HL-60 (cell line): ENCODE measurements at places on chromosomes 11 and 22.

DNA sequence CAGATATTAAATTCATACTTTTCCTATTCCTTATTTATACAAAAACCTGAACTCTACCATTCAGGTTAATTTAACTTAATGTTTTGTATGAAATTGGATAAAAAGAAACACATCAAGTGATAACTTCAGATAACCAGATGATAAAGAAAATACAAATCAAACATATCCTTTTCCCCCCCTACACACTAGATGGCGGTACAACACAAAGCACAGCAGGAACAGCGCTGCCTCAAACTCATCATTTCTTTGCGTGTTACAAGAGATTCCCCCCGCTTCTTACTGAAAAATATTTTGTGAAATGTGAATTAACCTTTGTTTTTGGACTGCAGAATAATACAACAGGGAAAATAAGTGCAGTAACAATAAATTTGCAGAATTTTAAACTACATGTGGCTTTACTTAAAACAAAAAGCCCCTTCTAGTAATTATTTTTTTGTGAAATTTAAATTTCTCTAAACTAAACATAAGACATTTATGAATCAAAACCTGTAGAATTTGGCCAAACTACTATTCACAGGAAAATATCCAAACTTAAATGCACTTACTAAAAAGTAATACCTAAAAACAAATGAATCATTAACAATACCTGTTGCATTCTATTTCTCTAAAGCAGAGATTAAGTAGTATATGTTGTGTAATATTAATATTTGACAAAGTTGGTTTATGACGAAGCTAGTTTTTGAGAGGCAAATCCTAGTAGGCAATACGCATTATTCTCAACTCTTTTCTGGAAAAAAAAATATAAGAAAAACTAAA, 74.4 kb downstream of the ARHGAP32 start:
- DNase-seq, result peak; percentile 48

GRCh38 chr11:32044158-32044863, 46.6 kb upstream of the RCN1 start:
- no peak for DNase-seq

DNA sequence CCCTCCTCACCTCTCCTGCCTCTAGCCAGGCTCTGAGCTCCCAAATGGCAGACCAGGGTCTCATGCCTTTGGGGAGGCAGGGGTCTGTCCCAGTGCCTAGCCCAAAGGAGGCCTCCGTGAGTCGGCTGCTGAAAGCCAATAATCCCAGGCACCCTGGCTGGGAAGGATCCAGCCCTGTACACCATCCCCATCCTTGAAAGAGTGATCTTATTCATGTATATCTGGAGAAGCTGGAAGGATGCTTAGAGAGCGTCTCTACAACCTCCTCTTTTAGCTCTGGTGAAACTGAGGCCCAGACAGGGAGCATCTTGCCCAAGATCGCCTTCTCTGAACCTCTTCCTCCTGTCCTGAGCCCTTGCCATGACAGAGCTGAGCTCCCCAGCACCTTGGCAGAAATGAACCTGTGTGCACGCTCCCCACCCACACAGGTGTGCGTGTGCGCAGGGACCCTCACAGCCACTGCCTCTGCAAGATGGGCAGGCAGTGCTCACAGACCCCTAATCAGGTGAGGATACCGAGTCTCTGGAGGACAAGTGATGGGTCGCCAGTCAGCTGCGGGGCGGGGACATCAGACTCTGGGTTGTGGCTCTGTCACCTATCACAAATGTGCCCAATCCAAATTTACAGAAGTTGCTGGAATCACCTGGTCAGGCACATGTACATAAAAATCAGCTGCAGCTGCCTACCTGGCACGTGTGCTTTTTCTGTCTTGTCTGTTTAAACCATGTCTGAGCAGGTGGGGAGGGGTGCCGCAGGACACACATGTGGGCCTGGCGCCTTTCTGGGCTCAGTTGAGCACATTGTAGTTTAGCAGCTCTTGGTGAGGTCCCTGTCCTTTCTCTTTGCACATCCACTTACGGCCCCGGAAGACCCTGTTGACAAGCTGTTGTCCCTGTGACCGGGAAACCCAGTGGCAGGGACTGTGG, 49.3 kb upstream of the WNT7B start:
- DNase-seq, result no peak

- DNase-seq, result no peak
Observed at GRCh38 chr11:111443640-111444039, 64.6 kb upstream of the POU2AF1 start.

- no peak for DNase-seq
Observed at GRCh38 chr22:32579529-32580220, 105.1 kb downstream of the FBXO7 start.

- DNase-seq, result no peak
Observed at GRCh38 chr11:72577271-72577721, 96.9 kb downstream of the PDE2A start.

DNA sequence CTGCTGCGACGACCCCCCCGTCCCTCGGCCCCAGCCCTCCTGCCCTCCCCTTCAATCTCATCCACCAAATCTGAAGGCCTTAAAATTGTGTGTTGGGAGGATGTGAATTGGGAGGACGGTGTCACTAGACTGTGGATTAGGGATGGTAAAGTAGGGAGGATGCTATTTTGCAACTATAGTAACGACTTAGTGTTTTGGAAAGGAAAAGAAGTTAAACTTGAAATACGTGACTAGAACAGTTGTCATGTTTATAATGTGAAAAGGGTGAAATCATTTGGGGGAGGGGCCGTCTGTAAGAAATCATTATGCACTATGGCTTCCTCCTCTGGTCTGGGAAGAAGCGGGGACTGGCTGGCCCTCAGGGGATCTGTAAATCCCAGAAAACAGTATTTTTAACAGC, 43.4 kb upstream of the NNMT start:
- DNase-seq, result no peak

DNA sequence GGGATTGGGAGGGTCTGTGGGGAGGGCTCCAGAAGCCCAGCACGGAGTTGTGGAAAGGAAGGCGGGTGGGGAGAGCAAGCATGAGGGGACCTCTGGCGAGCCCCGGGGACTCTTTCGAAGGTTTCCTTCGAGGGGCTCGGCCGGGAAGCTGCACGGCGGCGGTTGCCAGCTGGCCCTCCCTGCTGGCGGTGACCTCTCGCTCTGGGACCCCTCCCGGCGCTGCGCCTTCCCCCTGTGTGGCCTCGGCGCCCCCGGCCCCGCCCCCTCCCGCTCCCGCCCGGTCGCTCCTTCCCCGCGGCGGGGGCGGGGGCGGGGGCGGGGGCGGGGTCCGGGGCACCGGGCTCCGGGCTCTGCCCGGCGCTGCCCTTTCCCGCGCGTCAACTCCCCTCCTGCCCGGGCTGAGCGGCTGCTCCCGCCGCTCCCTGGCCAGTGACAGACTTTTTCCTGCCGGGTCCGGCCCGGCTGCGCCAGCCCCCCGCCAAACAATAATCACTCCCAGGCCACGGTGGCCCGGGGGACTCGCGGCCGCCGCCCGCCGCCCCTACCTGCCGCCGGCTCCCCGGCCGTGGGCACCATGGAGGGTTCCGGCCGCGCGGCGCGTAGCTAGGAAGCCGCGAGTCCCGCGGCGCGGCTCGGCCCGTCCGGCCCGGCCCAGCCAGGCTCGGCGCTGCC, 941 bp downstream of the CLCF1 start:
- peak; percentile 54 for DNase-seq

- no peak for DNase-seq
Observed at GRCh38 chr11:63729326-63729725, 39.2 kb downstream of the ZFTA start.

GRCh38 chr22:32880505-32880892, 79.0 kb downstream of the TIMP3 start:
- no peak for DNase-seq

GRCh38 chr11:16763746-16764145, 25.3 kb downstream of the C11orf58 start:
- no peak for DNase-seq

- no peak for DNase-seq
Observed at GRCh38 chr11:699116-699508, 3.5 kb downstream of the TMEM80 start.

DNA sequence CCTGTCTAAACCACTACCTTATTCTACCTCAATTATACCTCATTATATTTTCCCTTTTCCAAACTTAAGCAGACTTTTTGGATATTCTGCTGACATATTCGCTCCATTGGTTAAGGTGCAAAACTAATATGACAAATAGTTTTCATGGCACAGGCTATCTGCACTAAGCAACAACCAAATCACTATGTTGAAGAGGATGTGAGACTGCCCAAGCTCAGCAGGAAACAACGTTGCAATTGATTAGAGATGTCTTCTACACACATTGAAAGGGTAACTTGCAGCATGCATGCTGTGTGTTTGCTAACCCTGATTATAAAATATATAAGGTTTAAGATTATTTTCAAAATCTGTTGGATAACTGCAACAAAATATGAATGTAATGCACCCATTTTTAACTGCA, 61.6 kb downstream of the STK33 start:
- DNase-seq, result no peak

DNA sequence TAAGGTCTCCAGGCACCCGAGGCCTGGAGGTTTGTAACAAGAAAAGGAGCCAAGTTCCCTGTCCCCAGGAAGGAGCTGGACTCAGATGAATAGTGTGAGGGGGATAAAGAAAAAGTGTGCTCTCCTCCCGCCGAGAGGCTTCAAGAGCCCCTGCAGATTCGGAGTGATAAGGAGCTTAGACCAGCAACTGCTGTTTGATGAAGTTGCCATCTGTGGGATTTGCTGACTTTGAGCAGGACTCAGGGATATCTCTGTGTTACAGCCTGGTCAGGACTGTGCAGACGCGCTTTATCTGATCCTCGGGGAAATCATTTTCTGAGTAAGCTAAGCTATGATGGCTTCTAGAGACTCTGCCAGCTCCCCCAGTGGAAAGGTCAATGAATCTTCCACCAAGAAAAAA, 1017.0 kb downstream of the TBC1D22A start:
- DNase-seq, result no peak

DNA sequence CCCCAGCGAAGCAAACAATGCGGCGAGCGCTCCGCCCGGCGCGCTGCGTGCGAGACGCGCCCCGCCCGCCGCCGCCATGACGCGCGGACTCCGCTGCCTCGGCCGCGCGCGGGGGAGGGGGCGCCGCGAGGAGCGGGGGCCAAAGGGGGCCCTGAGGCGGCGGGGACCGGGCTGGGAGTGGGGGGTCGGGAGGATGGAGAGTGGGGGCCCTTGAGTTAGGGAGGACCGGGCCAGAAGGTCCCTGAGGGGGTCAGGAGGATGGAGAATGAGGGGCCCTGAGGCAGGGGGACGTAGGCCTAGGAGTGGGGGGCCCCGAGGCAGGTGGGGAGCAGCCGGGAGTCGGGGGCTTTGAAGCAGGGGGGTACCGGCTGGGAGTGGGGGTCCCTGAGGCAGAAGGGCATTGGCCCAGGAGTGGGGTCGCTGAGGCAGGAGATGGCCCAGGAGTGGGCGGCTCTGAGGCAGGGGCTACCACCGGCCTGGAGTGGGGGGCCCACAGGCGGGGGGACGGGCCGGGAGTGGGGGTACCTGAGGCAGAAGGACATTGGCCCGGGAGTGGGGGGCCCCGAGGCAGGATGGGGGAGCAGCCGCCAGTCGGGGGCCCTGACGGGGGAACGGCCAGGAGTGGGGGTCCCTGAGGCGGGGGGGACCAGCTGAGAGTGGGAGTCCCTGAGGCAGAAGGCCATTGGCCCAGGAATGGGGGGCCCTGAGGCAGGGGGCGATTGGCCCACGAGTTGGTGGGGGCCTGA, at the start of gene BRD1:
Gene BRD1, minus strand, starts transcription at position 21 of the 746 bp plus-strand sequence. CDS start 3,556 bp downstream, outside the sequence.
- no peak for DNase-seq

GRCh38 chr11:25886036-25886435, 445.9 kb upstream of the ANO3 start:
- no peak for DNase-seq

DNA sequence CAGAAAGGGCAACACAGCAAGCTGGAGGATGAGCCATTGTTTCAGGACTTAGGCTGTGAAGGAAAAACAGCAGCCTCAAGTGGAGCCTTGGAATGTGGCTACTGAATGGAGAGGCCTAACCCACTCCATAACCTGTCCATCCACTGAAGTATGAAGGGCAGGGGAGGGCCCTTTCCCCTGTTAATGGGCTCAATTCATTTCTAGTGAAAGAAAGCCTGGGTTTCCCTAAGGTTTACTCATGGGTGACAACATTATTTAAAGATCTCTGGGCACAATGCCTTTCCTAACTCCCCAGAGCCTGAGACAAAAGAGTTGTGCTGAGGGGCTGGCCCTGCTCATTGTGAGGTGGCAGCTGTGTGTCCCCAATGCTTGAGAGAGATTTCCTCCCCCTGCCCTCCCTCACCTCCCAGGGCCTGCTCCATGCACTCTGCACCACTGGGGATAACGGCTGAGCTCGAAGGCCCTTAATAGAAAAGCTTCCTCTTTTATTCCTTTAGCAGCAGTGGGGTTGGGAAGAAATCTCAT, 83.8 kb downstream of the ME3 start:
- no peak for DNase-seq

DNA sequence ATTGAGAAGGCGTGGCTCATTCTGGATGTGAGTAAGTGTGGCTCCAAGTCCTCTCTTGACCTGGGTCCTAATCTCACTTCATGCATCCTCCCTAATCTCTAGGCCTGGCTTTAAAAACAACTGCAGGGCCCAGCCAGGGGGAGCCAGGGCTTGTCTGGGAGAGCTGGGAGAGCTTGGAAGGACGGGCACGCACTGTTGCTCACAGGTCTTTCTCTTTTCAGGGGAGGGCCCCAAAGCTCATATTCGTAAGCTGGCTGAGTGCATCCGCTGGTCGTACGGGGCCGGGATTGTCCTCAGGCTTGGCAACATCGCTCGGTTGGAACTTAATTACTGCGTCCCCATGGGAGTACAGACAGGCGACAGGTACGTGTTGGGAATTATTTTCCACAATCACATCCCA, 34.1 kb upstream of the PARVB start:
- no peak for DNase-seq

DNA sequence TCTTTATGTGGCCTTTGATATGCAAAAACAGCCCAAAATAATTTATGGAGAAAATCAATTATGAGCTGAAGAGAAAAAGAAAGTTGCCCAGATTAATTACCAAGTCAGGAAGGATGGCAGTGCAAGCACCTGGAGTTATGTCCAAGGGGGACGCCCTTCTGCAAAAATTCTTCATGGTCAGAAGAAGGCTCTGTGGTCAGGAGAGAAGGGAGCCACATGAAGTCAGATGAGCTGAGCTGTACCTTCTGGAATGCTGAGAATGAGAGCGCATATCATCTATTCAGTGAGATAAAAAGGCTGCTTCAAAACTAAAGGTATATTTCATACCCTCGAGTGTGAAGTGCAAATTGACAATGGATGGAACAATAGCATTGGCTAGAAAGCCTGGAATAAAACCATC, 607.4 kb downstream of the NTM start:
- DNase-seq, result no peak

DNA sequence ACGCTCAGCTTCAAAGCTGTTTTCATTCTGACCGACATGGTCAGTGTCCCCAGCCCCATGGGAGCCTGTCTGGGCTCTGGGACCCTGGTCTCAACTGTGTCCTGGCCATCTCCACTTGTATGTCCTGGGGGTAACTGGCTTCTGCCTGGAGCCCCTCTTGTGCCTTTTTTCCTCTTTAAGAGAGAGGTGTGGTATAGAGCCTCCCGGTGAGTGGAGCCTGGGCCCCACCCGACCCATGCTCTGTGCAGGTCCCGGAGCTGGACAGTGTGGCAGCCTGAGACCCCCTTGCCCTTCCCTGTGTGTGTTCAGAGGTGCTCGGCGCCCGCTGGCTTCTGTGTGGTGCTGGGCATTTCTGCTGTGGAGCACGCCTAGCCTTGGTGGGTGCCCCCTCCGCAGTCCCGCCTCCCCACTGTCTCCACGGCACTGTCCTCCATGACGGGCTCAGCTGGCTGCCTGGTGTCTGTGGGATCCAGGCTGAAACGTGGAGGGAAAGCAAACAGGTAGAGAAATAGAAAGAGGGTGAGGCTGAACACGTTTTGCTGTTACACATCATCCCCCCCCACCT, 74.9 kb downstream of the PARVB start:
- no peak for DNase-seq

- DNase-seq, result no peak
Observed at GRCh38 chr22:49324527-49325491, 502.9 kb downstream of the BRD1 start.
